Activated CD8-positive, alpha-beta memory T cell treated with anti-CD3 and anti-CD28 coated beads for 48 hours (primary cell): ENCODE measurements at places on chromosomes 4 and X.
A peak's percentile ranks its signal among the peaks of the same experiment; 100 is the strongest.

GRCh38 chr4:138643827-138644226 lies 371.8 kb upstream of the NOCT start:
- no peak for DNase-seq

DNA sequence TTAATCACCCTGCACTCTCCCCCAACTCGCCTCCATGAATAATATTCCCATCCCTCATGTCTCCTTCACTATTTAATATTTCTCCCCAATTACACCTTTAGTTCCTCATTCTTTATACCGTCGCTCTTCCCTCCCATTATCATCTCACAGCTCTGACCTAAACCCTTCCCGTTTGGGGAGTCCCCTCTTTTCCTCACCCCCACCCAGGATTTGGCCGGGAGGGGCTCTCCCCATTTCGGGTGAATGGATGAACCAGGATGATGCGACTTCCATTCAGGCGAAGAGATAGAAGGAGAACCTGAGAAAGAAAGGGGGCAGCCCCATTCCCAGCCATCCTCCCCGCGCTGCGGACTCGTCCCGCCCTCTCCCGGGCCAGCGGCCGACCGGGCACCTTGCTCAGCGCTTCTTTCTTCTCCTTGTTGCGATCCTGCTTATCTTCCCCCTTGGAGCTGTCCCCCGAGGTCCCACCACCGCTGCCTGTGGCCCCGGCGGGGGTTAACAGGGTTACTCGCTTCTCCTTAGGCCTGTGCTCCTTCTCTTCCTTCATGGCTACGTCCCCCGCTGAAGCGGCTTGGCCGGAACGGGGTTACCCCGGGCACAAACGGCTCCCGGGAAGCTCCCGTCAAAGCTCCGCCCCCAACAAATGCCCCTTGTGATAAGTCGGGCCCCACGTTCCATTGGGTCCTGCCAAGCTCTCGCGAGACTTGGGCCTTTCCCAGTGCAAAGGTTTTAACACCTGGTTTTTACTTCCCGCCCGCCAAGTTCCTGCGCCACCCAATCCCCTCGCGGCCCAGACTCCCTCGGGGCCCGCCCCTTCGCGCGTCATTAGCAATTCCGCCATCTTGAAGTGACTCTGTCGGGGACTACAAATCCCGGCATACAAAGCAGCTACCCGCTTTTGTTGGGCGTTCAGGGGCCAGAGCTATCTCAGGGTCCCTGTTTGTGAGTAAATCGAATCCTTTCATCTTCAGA lies at the start of gene UPF3B:
Gene UPF3B, minus strand, starts transcription at position 582 of the 972 bp plus-strand sequence. Its CDS starts 35 bp downstream, at position 547.
- peak; percentile 67 for DNase-seq

DNA sequence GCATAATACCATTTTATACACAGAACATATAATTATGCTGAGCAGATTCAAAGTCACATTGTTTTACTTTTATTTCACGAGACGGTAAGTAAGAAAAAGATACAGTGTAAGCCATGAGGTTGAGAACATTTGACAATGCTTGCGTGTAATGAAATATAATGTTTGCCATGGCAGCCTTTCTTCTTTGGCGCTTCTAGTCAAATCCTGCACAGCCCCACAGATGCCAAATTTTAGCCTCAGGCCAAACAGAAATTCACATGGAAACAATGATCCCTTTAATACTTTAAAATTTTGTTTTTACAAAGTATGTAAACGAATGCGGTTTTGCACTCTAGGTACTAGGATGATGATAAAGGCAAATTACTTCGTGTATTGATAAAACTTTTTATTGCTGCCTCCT lies 502.7 kb upstream of the SMIM31 start:
- DNase-seq: no peak

DNA sequence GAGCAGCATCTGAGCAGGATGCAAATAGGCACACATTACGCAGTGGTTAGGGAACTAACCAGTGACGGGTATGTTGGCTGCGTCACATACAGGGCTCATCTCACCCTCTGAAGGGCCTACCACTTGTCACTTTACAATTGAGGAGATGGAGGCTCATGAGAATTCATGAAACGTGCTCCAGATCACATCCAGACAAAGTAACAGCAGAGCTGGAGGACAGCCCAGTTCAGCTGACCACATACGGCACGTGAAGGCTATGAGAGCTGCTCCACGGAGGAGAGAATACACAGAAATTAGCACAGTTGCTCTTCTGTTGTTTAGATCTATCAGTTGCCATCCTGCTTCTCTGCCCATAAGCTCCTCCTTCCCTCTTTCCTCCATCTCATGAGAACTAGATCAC lies 78.4 kb downstream of the FAM9B start:
- no peak for DNase-seq

DNA sequence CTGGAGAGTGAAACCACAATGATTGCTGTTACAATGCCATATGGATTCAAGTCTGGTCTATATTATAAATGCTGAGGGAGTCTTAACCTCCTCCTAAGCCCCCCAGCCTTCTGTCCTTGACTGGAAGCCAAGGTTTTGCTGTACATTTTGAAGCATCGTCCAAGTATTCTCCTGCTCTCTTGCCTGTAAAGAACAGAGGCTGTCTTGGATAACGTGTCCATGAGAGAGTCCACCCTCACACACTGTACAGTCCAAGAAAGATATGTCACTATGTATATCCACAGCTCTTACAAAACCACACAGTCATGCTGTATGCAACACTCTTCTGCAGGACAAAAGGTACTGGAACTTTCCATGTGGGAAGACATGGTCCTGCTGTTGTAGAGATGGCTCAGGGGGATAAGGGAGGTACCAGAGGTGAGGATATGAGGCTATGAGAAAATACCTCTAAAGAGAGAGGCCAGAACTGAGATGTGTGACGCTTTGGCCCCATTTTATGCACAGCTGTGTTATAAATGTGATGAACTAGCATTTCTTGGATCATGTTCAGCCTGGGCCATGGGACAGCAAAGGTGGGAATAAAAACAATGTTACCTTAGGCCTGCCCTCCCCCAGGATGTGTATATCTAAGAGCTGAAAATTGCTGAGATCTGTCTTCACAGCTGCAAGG lies 678.6 kb downstream of the IQCM start:
- no peak for DNase-seq

DNA sequence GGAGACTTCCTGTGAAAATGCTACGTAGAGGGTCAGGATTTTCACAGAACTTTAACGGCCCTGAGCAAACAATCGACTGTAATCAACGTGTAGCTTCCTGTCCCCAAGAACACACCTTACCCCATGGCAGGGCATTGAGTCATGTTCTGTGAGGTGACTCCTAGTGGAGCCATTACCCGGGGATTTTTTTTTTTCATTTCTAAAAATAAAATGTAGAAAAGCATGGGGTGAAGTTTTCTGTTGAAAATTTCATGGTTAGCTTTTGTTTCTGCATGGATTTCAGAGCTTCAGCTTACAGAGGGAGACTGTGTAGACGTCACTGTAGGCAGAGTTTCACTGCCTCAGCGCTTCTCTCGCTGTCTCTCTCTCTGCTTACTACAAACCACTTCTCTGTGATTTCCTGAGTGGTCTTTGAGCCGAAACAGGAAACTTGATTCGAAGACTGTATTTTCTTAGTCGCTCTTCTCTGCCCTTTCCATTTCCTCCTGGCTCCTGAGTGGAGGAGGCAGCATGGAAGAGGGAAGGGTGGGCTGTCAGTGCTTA lies 111.7 kb downstream of the NFKB1 start:
- no peak for DNase-seq

DNA sequence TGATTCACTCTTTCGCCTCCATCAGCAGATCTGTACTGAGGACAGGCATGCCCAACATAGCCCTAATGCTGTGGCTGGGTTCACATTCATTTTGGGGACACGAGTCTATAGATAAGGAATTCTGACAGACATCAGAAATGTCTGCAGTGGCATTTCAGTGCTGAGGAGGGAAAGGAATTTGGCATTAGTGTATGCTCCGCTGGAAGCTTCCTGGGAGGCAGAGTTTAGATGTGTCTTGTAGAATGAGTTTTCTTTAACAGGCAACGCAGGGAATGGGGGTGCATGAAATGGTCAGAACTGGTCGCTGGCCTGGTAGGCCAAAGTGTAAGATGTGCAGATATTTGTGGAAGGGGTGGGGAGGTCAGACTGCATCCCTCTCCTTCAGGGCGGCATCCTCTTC lies 43.5 kb upstream of the ZNF518B start:
- no peak for DNase-seq

GRCh38 chr4:168057412-168057811 lies 34.9 kb upstream of the ANXA10 start:
- no peak for DNase-seq

GRCh38 chr4:100246697-100247096 lies 56.4 kb upstream of the DDIT4L start:
- no peak for DNase-seq

DNA sequence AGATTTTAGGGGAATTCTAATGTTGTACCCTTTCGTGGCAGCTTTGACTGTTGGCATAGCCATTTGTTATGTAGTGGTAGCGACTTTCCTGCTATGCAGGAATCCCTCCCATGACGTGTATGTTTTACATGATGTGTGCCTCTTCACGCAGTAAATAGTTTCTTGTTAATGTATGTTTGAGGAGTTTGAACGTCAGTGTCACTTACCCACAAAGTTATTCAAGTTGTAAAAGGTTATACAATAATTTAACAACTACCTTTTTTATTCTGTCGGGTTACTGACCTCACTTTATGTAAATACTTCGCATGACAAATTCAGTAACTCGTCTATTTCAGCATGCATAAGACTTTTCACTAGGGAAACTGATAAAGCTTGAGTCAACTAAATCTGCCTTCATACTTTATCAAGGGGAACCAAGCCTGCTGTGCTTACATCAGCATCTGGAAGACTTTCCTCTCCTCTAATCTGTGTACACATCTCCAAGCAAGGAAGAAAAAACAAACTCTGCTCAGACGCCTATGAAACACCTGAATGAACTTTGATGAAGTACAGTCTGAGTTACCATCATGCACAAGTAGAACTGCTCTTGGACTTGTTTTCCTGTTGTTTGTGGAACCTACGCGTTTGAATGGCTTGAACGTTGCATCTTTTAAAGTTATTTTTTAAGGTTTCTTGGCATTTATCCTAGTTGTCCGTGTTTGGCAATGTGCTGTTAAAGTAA lies 61.2 kb downstream of the SLC9A6 start:
- no peak for DNase-seq

DNA sequence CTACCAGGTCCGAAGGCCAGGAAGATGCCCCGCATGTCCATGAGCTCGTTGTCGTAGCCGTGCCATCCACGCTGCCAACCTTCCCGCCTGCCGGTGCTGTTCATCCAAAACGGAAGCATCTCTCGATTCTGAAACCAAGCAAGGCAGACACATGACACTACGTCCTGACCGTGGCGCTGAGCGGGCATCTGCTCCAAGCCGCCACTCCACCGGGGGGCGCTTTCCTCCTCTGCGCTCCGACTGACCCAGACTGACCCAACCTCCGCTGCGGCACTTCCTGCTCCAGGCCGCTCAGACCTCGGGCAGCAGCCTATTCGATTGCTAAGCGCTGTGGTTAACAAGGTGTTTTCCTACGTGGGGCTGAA lies 120.5 kb downstream of the ENPP6 start:
- no peak for DNase-seq
